ENCODE measurements at places on chromosomes 5 and 9.

DNA sequence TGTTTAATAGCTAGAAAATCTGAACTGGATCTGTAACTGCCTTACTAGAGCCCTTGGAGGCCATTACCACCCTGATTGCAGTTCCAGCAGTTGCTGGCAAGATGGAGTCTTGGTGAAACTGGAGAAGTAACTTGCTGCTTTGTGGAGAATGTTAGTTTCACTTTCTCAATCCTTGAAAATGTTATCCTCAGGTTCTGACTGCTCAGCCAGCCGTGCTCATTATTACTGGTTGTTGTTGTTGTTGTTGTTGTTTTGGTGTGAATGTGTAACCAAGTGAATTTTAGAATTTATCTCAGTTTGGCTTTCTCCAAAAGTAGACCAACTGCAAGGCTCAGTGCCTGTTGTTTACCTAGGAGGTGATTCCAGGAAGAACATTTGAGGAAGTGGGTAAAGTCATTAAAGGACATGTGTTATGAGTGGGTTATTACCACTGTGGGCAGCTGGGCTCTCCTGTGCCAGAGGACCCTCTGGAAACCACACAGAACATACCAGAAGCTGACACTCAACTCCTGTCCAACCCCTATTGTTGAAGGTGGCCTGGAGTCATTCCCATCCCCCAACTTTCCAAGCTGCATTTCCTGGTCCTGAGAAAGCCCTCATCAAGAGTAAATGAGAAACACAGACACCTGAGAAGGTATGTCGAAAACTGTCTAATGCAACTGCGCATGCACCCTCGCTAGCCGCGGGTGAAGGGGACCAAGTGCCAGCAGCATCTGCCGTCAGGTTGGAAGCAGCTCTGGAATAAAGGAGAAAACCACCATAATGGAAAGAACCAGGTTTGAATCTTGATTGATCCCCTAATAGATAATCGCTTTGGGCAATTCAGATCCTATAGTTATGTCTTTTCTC lies 111.6 kb downstream of the CMYA5 start:
- H3K4me3 ChIP-seq = peak overlapping the region; percentile 41
- H3K27ac ChIP-seq = peak overlapping the region; percentile 69
- H3K36me3 ChIP-seq = no peaks in the 10 kb centered on the region
- peaks cover 2% of the 10 kb centered on the region for H3K27me3 ChIP-seq
- H3K4me1 ChIP-seq = peaks cover 15% of the 10 kb centered on the region

GRCh38 chr9:132350861-132351315 lies 3.9 kb downstream of the SETX start:
- DNase-seq = peak; percentile 15
- no peaks in the 10 kb centered on the region for H3K27me3 ChIP-seq
- peaks cover 43% of the 10 kb centered on the region for H3K4me1 ChIP-seq
- H3K27ac ChIP-seq = peak overlapping the region; percentile 72
- H3K36me3 ChIP-seq = peaks cover 66% of the 10 kb centered on the region

- H3K27me3 ChIP-seq = no peaks in the 10 kb centered on the region
- H3K4me1 ChIP-seq = peaks cover 23% of the 10 kb centered on the region
- DNase-seq = no peak
- H3K4me3 ChIP-seq = no peak overlapping the region
Measured at GRCh38 chr5:43533646-43534045, 18.7 kb upstream of the C5orf34 start.

DNA sequence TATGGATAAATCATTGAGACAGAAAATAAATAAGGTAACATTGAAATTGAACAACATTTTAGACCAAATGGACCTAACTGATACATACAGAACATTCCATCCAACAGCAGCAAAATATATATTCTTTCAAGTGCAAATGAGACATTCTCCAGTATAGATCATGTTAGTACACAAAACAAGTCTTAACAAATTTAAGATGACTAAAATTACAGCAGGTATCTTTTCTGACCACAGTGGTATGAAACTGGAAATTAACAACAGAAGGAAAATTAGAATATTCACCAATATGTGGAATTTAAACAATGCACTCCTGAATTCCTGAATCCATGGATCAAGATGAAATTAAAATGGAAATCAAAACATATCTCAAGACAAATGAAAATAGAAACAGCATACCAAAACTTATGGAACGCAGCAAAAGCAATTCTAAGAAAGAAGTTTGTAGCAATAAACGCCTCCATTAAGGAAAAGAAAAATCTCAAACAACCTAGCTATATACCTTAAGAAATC lies 115.6 kb downstream of the ADAMTS12 start:
- peaks cover 4% of the 10 kb centered on the region for H3K27me3 ChIP-seq
- no peak for DNase-seq
- H3K4me1 ChIP-seq = no peaks in the 10 kb centered on the region
- no peak overlapping the region for H3K27ac ChIP-seq
- no peaks in the 10 kb centered on the region for H3K36me3 ChIP-seq

DNA sequence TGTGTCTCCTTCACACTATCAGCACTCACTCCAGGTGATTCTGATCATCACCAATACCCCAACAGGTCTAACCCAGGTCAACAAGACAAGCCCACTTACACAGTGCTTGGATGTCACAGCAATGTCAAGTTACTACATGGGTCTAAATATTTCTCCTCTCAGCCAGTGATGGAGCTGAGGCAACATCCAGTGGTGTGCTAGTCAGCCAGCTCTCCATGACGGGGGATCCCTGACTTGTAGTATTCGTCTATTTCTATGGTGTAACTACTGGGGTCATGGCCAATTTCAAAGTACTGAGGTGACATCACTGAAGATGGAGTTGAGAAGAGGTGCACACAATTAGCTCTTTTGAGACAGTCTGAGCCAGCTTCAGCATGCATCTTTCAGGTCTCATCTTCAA lies 31.1 kb downstream of the ADRB2 start:
- H3K4me1 ChIP-seq = peaks cover 8% of the 10 kb centered on the region
- no peak overlapping the region for H3K4me3 ChIP-seq
- peaks cover 11% of the 10 kb centered on the region for H3K27me3 ChIP-seq
- DNase-seq = no peak
- no peak overlapping the region for H3K27ac ChIP-seq
- H3K36me3 ChIP-seq = no peaks in the 10 kb centered on the region

DNA sequence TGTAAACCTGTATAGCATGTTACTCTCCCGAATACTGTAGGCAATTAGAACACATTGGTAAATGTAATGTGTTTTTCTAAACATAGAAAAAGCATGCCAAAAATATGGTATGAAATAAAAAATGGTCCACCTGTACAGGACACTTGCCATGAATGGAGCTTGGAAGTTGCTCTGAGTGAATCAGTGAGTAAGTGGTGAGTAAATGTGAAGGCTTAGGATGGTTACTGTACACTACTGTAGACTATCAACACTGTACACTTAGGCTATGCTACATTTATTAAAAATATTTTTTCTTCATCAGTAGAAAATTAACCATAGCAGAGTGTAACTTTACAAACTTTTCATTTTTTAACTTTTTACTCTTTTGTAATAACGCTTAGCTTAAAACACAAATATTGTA lies 41.9 kb downstream of the INSYN2B start:
- H3K4me1 ChIP-seq = peaks cover 25% of the 10 kb centered on the region
- no peak overlapping the region for H3K4me3 ChIP-seq
- no peak overlapping the region for H3K27ac ChIP-seq
- no peak for DNase-seq
- H3K27me3 ChIP-seq = no peaks in the 10 kb centered on the region
- H3K36me3 ChIP-seq = peaks cover 5% of the 10 kb centered on the region

DNA sequence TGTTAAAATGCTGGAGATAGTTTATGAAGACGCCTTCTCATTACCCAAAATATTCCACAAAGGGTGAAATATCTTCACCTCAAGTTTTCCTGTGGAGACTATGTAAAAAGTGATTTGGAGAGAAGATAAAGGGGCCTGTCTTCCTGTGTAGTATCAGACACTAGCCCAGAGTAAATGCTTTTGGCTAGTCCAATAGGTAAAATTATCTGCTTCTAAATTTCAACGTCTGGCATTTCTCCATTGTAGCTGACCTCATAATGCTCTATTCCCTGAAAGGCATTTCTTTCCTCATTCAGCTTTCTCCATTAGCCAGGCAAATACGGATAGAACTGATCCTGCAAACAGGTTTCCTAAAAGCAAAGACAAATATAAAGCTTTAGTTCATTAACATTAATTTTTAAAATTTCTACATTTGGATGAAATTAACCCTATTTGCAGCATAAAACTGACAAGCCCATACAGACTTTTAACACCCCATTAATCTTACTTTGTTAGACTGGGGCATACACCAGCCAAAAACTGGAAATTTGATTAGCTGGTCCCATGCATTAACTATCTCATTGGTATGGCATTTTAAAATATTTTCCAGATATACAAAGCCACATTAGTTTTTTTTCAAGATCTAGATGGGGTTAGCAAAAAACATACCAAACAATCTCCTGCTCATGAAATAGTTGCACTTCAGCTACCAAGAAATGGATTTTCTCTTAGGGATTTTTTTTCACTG lies 548.8 kb downstream of the EFNA5 start:
- no peak for DNase-seq
- H3K27me3 ChIP-seq = no peaks in the 10 kb centered on the region
- H3K36me3 ChIP-seq = no peaks in the 10 kb centered on the region
- no peaks in the 10 kb centered on the region for H3K4me1 ChIP-seq
- H3K4me3 ChIP-seq = no peak overlapping the region

DNA sequence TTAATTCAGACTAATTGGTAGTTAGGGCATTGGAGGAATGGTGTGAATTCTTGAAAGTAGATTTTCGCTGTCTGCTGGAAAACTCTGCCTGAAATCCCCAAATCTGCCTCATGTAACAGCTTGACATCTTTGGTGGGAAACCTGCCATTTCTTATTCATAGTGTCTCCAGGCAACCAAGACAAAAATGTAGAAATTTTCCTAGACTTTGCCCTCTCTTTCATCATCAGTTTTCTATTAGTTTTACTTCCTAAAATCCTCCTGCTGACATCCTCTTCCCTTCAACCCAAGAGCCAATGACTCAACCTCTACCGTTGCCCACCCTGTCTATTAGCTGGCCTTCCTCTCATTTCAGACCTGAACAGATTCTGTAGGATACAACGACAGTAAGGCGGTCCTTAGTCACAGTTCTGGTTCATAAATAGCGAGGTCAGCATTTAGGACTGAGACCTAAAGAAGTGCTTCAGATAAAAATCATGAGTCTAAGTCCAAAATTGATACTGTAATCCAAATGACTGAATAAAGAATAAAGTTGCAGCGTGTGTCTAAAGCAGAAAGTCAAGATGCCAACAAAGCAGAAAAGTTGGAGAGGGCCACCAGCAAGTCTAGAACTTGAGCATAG lies 133.9 kb downstream of the MUSK start:
- H3K27ac ChIP-seq = no peak overlapping the region
- H3K36me3 ChIP-seq = no peaks in the 10 kb centered on the region
- no peak overlapping the region for H3K4me3 ChIP-seq
- H3K4me1 ChIP-seq = no peaks in the 10 kb centered on the region

DNA sequence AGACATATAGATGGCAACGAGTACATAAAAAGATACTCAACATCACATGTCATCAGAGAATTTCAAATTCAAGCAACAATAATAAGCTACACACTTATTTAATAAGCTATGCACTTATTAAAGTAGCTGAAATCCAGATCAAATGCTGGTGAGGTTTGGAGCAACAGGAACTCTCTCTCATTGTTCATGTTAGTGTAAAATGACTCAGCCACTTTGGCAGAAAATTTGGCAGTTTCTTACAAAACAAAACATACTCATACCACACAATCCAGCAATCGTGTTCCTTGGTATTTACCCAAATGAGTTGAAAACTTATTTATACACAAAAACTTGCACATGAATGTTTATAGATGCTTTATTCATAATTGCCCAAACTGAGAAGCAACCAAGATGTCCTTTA lies 131.5 kb upstream of the NFIL3 start:
- H3K27me3 ChIP-seq = peaks cover 32% of the 10 kb centered on the region
- no peak overlapping the region for H3K4me3 ChIP-seq
- H3K36me3 ChIP-seq = no peaks in the 10 kb centered on the region
- H3K27ac ChIP-seq = no peak overlapping the region
- DNase-seq = no peak
- H3K4me1 ChIP-seq = no peaks in the 10 kb centered on the region

- H3K27ac ChIP-seq = peak overlapping the region; percentile 43
- H3K27me3 ChIP-seq = no peaks in the 10 kb centered on the region
- DNase-seq = no peak
- H3K4me1 ChIP-seq = peaks cover 24% of the 10 kb centered on the region
Measured at GRCh38 chr5:150443242-150444075, 6.1 kb downstream of the RPS14 start.

DNA sequence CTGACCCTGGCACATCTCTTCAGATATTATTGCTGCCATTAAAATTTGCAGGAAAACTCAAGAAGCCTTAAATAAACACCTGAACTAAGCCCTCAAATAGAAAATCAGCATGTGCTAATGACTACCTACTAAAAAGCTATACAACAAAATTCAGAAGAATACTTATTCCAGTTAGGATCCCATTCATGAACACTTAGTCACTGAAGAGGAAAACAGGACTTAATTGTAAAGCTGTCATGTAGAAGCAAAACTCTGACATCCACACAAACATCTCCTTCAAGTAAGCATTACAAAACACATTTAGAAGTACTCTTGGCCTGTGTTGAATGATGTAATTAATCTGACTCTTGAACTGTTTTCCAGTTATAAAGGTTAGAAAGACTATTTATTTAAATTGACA lies 19.9 kb downstream of the ELL2 start:
- no peak for DNase-seq
- no peak overlapping the region for H3K4me3 ChIP-seq
- H3K27me3 ChIP-seq = no peaks in the 10 kb centered on the region
- H3K4me1 ChIP-seq = peaks cover 23% of the 10 kb centered on the region
- no peak overlapping the region for H3K27ac ChIP-seq

DNA sequence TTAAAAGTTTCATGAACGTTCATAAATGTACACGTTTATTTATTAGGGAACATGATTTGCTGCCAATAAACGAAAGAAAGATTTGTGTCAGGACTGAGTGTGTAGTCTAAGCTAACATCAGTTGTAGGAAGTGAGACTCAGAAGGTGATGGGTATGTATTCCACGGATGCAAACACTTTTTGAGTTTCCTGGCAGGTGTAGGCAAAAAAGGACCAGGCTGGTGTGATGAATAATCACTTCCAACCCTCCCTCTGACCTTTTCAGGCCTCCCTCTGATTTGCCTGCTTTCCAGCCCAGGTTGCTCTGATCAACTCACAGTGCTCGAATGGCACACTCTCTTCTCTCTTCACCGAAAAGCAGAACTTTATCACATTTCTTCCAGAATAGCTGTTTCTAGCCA lies 51.8 kb downstream of the BASP1 start:
- H3K4me1 ChIP-seq = no peaks in the 10 kb centered on the region
- H3K4me3 ChIP-seq = no peak overlapping the region

- peaks cover 15% of the 10 kb centered on the region for H3K27me3 ChIP-seq
- peaks cover 3% of the 10 kb centered on the region for H3K4me1 ChIP-seq
- H3K36me3 ChIP-seq = no peaks in the 10 kb centered on the region
- no peak for DNase-seq
- H3K4me3 ChIP-seq = no peak overlapping the region
Measured at GRCh38 chr5:133469846-133470245, 142.5 kb downstream of the FSTL4 start.

- H3K36me3 ChIP-seq = no peaks in the 10 kb centered on the region
- H3K4me1 ChIP-seq = peaks cover 2% of the 10 kb centered on the region
- H3K27me3 ChIP-seq = peaks cover 26% of the 10 kb centered on the region
- DNase-seq = no peak
Measured at GRCh38 chr5:74206579-74207550, 433.7 kb downstream of the ENC1 start.
